LoVo (cell line): ENCODE measurements at places on chromosomes 4 and X.

GRCh38 chr4:28211676-28212470, 1351.2 kb downstream of the STIM2 start:
- no peak for DNase-seq

DNA sequence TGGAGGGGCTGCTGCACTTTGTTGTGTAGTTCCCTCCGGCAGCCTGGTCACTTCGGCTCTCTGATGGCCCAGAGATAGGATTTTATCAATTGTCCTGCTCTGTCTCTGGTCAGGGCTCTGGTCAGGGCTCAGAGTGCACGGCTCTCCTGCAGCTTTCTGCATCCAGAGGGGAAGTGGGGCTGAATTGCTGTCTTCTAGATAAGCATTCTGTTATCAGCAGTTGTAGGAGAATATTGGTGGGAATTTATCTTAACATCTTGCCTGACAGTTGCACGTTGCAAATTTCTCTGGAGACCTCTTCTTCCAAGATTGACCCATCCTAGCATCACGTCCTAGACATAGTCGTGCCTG, 62.8 kb downstream of the FAM193A start:
- no peak for DNase-seq

DNA sequence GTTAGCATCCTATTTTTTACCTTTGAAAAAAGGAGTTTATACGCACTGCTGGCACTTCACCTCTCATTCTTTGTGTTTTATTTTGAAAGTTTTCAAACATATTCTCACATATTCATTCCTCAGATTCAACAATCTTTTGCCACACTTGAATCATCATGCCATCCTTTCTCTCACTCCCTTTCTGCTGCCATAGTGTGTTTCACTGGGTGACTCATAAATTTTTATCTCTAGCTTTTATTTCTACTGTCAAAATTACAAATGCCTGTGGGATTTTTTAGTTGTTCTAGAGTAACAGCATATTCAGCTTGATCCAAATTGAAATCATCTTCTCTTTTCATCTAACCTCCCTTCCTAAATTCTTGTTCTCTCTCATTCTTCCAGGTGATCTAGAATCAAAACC, 28.0 kb downstream of the MFSD8 start:
- no peak for DNase-seq

- DNase-seq: no peak
Measured at GRCh38 chrX:40152741-40153344, 55.1 kb upstream of the BCOR start.

DNA sequence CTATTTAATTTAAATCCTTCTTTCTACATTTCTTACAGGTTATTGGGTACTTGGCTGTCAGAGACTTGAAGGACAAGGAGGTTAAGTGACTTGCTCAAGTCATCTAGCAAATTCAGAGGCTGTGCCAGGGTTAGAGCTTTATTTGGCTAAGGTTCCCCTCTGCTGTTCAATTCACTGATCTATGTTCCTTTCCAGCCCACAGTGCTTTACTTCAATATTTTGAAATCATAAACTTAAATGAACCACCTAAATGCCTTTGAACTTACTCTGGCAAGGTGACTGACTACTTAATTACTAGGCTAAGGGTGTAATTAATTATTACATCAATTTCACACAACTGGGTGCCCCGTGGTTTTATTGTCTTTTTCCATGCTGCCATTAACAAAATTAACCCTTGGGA, 288.7 kb downstream of the CAMK2D start:
- no peak for DNase-seq

GRCh38 chr4:61318431-61318830, 118.3 kb downstream of the ADGRL3 start:
- no peak for DNase-seq

- no peak for DNase-seq
Measured at GRCh38 chr4:23889814-23890341, at the start of gene PPARGC1A. Gene PPARGC1A (minus strand): TSS chr4:23890047. CDS start chr4:23889957, 90 bp downstream.

DNA sequence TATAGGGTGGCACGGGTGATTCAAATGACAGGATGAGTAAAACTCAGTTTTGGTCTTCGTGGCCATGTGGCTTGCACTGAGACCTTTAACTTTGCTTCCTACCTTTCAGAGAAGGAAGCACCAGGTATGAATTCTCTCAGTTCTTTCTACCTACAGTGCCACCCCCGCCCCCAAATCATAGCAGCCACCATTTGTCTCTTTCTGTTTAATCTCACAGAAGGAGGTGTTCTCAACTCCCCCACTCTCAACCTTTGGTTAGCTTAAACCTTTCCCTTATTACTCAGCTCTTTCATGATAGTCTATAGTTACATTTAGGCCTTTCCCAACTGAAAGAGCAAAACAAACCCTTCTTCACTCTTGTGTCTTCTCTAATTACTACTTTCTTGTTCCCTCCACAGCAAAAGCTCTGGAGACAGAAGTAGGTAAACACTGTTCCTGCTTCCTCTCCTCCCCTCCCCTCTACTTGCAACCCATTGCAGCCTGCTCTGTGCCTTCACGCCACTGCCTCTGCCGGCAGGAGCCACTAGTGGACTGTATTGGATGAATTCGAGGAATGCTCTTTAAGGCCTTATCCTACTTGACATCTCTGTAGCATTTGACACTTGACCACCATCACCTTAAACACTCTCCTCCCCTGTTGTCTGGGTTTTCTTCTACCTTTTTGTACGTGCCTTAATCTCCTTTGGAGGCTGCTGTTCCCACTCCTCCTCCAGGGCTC, 123.7 kb downstream of the AFF1 start:
- DNase-seq: peak; percentile 42

DNA sequence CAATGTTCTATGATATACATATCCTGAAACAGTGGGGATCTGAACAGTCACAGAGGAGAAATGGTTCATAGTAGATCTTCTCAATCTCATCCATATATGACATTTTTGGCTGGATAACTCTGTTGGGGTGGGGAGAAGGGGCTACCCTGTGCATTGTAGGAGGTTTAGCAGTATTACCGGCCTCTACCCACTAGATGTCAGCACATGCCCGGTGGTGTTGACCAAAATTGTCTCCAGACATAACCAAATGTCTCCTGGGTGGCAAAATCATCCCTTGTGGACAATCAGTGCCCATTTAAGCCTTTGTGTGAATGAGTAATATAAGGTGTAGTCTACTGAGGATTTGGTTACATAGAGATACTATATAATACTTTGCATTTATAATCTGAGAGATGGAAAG, 89.9 kb downstream of the PLS3 start:
- peak; percentile 2 for DNase-seq

GRCh38 chr4:41413670-41414411, 124.1 kb upstream of the LIMCH1 start:
- no peak for DNase-seq

DNA sequence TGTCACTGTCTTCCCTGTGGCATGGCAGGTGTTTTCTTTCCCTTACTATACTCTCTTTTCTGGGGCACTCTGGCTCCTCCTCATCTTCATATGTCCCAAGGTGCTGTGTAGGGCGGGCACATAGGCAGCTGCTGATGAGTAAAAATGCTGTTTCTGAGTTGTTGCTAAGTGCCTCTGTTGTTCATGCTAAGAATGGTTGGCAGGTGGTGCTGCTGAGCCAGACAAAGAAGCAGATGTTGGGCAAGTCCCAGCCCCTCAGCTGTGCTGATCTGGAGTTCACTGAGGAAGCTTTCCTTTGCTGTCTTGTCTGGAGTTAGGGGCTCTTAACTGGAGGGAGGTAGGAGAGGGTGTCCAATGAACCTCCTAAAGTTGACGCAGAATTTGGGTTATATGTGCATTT, 40.6 kb downstream of the HADH start:
- peak; percentile 11 for DNase-seq

DNA sequence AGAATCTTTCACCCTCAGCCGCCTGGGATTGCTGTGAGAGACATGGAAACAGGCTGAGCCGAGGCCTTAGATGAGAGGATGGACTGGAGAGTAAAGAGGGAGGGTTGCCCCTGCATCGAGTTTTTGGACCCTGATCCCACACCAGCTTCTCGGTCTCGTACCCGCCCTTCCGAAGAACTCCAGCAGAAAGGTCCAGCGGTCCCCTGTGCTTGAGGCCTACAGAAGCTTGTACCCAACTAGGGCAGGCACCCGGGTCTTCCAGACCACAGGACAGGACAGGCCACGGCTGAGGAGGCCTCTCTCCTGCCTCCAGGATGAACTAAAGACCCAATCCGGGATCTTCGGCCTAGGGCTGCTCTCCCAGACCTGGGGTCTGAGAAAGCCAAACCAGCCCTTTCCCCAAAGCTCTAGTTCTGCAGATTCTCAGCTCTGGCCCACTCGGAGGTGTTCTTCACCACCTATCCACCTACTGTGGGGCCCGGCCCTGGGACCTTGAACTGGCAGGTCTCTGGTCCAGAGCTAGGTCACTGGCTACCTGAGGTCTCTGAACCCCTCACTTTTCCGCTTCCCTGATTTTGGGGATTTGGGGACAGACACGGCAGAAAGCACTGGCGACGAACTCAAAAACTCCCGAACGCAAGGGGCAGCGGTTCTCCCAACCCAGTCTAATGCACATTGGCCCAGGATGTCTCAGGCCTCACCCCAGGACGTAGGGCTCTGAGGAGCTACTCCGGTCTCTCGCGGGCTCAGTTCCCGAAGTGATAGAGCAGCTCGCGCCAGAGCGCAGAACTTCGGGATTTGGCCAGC, 1.1 kb downstream of the NKX3-2 start:
- DNase-seq: no peak

DNA sequence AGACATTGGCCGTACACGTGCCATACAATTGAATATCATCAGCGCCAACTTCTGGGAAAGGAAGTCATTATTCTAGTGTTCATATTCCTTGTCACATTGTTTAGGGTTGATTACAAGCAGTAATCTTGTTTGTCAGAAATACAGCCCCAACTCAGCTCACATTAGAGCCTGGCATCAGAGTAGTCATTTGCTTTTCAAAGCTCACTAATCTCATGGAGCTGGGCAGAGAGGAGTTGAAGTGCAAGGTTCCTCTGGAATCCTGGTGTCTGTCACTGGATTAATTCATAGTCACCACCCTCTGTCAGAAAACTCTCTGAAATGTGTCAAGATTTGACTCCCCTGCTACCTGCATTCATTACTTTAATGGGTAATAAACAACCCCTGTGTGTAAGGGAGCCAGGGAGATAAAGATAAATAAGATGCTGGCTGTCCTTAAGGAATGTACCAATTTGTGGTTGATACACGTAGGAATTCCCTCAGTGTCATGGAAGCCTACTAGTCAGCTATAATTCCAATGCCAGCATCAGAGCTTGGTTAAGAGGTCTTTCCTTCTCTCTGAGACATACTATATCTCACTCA, 43.7 kb upstream of the S100G start:
- no peak for DNase-seq

DNA sequence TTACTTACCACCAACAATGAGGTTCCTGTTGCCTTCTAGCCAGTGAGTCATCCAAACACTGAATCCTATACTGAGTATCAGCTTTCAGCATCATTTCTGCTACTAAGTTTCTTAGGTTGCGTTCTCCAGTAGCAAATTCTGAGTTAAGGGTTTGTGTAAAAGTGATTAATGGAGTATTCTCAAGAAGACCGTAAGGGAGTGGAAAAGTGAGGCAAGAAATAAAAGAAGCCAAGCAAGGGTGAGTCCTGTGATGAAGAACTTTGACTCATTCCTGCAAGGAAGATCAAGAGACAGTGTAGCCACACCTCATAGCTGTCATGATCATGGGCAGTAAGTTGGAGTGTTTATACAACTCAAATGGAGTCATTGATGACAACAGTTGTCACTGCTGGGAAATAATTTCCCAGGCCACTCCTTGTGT, 446.2 kb downstream of the RAPGEF2 start:
- peak; percentile 31 for DNase-seq

GRCh38 chrX:97984641-97985040, 1100.9 kb downstream of the RPA4 start:
- DNase-seq: no peak

- no peak for DNase-seq
Measured at GRCh38 chrX:20432048-20432447, 165.3 kb upstream of the RPS6KA3 start.

GRCh38 chrX:147077472-147077871, 262.9 kb upstream of the CXorf51A start:
- DNase-seq: no peak

- no peak for DNase-seq
Measured at GRCh38 chr4:13998850-13999445, 371.4 kb upstream of the BOD1L1 start.

DNA sequence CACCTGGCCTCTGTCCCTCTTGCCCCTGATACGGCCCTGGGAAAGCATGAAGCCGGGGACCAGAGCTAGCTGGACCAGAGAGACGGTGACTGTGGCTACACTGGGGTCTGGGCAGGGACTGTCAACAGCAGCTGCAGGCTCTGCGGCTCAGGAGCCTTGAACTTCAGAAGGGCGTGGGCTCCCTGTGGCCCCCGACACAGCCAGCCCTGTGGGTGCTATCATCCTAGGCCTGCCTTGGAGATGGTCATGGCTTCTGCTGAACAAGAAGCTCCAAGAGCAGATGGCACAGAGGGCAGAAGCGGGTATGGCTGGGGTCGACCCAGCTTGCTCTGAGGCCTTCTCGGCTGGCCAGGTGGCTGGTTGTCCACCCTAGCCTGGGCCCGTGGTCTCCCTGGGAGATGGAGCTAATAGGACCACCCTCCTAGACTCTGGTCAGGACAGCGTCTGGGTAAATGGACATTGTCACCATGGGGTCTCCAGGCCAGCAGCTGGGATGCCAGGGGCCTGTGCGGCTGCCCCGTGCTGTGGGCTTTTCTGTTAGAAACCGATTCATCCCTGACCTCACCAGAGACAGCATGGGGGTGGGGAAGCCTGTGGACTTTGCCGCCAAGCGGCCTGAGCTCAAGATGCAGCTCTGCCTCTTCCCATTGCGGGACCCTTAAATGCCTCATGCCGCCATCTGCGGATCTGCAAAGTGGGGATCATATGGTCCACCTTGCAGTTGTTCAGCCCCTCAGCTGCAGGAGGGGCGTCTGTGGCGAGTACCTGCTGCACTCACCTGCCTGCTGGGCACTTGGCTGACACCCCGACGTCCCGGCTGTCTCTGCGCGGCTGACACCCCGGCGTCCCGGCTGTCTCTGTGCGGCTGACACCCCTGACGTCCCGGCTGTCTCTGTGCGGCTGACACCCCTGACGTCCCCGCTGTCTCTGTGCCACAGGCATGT, 21.1 kb downstream of the CPZ start:
- no peak for DNase-seq

GRCh38 chr4:53656421-53656981, 65.2 kb upstream of the LNX1 start:
- DNase-seq: no peak

DNA sequence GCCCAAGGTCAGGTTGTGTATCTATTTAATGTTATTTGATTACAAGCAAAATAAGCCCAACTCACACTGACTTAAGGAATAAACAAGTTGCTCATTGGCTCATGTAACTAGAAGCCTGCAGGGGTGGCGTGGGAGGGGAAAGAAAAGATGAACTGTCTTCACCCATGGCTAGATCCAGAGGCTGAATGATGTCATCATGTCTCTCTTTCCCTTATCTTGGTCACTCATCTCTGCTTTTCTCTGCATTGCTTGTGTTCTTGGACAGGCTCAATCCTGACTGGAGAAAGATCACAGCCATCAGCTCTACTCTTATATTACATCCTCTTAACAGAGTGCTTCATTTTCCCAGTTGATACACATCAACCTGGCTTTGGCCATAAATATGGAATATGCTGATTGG, 290.0 kb upstream of the DIAPH2 start:
- no peak for DNase-seq
